Thoracic aorta endothelial cell (primary cell): ENCODE measurements at places on chromosomes 13 and 19. TPM values are rescaled to one million over a fixed set of nuclear protein-coding genes. Genes with fewer than 3 reads are reported as not detected.

Gene ZNF728
- total RNA-seq = 0.07 TPM in 1 of 2 replicates, not detected in the other

Gene TMEM59L
- 0.13 and 0.14 TPM in 2 replicates for total RNA-seq

Gene FUT6
- total RNA-seq = not detected in 2 replicates

Gene IGFL2
- total RNA-seq = not detected in 2 replicates

Gene ZNF90
- total RNA-seq = 1.4 and 2.0 TPM in 2 replicates

Gene OLFM2
- total RNA-seq = 0.14 and 0.53 TPM in 2 replicates

Gene C5AR1
- not detected in 2 replicates for total RNA-seq

Gene CABP5
- not detected in 2 replicates for total RNA-seq

Gene MEIS3
- total RNA-seq = not detected in 2 replicates

Gene ADAMTSL5
- 0.22 and 0.53 TPM in 2 replicates for total RNA-seq
